Brain (organoid and tissue), 16 donors: ENCODE measurements at places on chromosomes 12 and 14.

- no peak for DNase-seq
Observed at GRCh38 chr12:108678104-108678730, 44.5 kb upstream of the SELPLG start.

DNA sequence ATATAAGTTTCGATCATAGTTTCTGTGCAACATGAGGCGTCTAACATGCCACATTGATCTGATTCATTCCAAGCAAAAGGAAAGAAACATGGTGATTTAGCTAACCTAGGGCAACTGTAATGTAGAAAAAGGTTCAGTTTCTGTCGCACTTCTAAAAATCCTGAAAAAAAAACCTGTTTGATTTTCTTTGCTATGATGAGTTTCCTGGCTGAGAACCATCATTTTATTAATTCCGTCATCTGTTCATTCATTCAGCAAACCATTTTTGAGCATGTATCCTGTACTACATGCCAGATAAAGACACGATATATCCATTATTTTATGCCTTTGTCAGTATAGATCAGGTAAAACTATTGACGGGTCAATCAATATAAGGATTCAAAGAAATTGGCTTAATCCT lies 932.6 kb downstream of the GALC start:
- no peak for DNase-seq

DNA sequence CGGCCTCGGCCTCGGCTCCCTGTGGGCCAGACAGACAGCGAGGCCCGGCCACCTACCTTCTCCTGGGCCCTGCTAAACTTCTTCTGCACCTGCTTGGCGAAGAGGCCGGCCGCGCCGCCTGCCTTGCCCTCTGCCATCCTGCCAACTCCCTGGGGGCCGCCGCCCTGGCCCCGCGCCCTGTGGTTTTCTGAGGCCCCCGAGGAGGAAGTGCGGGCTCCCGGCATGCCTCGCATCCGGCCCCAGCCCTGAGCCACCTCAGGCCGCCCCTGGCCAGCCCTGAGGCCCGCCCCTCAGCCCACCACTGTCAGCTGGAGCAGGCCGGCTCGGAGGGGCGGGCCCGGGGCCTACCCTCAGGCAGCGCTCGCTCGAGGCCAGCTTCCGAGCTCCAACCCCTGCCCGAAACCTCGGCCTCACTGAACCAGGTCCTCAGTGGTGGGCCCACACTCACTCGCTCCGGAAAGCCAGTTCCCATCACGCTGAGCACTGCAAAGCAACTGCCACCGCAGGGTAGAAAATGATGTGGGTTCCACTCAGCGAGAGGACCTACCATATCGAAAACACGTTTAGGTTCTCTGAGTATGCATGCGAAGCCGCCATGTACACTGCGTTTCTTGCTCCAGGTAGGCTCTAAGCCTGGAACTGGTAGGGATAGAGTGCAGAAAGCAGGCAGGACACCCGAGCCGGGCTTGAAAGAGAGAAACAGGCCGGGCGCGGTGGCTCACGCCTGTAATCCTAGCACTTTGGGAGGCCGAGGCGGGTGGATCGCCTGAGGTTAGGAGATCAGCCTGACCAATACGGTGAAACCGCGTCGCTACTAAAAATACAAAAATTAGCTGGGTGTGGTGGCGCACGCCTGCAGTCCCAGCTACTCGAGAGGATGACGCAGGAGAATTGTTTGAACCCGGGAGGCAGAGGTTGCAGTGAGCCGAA lies at the start of gene BIN2:
Gene BIN2, minus strand, starts transcription at position 209 of the 930 bp plus-strand sequence. Its CDS starts 72 bp downstream, at position 137.
- no peak for DNase-seq

DNA sequence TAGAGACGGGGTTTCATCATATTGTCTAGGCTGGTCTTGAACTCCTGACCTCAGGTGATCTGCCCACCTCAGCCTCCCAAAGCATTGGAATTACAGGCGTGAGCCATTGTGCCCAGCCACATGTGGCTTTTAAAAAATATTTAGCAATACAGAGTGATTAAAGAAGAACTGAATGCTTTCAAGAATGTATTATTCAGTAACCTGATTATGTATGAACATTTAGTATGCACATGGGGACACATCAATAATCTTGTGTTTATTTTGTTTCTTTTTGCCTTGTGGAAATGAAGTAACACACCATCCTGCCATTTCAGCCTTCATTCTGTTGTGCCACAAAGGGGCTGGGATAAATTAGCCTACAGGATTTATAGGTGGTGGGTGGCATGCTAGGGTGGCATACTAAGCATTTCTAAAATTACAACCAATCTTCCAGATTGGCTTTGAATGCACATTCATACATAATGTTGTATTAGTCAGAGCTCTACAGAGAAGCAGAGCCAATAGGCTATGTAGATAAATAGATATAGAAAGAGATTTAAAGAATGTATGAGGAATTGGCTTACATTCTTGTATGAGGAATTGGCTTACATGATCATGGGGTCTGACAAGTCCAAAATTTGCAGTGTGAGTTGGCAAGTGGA lies 25.5 kb upstream of the TXNRD1 start:
- no peak for DNase-seq

DNA sequence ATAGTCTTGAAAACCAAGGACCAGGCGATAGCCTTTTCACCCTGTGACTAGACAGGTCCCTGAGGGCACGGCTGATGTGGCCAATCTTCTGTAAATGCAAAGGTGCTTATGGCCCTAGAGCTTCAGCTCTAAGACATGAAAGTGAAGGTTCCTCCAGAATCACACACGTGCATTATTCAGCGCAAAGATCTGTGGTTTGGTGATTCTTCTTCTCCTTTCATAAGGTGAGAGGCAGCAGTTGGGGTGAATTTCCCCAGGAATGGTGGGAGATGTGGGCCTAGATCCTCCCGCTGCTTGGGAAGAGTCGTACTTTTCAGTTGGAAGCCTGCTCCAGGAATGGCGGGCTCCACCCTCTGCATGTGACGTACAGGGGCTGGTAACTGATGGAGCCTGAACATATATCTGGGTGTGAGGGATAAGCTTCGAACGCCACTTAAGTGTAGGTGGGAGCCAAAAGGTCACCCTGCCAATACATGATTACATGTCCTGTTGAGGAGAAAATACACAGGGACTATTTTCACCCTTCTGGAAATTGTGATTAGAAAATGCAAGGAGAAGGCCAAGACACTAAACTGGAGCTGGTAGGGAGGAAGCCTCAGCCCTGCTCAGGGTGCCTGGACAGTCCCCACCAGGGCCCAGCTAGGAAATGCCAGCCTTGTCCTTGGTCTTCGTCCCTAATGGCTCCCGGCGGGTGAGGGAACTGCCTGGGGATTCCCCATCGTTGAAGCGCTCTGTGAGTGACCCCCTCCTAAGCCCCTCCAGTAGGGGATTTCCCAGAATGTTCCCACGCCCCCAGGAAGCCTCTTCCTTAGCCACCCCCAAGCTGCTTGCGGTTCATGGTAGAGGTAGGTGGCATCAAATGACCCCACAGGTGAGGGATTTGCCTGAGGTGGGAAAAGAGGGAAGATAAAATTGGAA lies 17.6 kb downstream of the BATF start:
- DNase-seq = no peak

DNA sequence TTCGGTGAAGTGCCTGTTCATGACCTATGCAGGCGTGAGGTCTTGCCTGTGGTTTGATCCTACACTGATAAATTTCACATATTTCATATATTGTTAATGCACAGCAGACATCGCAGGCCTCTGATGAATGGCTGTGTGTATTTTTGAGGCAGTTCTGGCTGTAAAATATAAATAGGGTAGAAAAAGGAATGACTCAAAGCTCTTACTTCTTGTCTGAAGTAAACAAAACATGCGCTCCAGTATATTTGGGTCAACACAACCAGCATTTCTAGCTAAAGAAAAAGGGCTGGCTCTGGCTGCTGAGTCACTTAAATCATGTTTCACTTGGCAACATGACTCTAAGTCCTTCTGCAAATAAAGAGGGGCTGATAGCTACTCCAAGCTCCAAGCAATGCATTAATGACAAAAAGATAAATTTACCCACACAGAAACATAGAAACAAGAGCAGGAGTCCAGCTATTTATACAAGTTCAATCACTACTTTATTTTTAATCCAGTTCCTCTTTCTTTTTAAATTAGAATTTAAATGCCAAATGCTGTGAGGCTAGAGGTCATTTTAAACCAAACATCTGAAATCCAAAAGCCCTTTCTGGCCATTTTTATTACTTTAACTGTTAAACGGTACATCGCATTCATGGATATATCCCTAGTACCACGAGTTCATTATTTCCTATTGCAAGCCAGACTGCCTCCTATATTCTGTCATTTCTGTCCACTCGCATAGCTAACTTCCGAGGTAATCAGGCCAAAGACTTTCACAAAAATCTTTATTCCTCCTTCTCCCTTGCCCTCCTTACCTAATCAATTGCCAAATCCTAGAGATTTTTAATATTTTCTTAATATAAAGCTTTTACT lies 54.3 kb upstream of the TMCC3 start:
- DNase-seq = peak; percentile 30

GRCh38 chr12:54383041-54383609 lies 1.4 kb downstream of the ZNF385A start:
- no peak for DNase-seq

GRCh38 chr14:89486505-89486904 lies 69.5 kb upstream of the FOXN3 start:
- no peak for DNase-seq

DNA sequence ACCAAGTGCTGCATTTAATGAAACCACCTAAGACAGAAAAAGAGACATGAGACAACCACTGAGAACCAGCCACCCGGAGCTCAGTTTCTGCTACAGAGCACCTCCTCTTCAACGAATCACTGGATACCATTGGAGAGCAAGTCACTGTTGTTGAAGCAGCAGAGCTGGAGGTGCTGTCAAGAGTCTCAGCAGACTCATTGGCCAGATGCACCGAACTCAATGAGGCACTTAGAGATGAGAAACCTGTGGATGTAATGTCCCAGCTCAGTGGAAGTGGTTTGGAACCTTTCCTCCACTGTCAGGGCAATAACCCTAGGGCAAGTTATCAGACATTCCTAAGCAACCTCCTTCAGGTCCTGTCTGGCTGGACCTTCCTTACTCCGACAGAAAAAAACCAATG lies 13.1 kb downstream of the NPC2 start:
- no peak for DNase-seq

GRCh38 chr14:104638190-104638589 lies 33.6 kb upstream of the TMEM179 start:
- DNase-seq = no peak

DNA sequence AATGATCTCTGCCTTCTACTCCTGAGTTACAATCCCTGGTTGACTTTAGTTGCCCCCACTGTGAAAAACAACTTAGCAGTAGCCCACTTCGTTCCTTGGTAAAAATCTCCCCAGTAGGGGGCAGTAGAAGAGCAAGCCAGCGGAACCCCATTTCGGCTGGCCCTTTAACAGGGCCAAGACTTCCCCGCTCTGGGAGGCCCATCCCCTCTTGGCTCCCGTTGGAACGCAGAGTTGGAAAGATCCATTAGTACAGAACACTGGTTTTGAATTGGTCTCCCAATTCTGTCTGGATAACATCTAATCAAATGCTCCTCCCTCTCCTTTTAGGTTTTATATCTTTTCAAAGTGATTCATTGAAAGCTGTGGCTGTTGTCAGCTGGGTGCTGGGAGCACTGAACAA lies 1133.3 kb downstream of the BCL11B start:
- DNase-seq = no peak

GRCh38 chr12:130026608-130027176 lies 122.9 kb upstream of the TMEM132D start:
- DNase-seq = peak; percentile 79

DNA sequence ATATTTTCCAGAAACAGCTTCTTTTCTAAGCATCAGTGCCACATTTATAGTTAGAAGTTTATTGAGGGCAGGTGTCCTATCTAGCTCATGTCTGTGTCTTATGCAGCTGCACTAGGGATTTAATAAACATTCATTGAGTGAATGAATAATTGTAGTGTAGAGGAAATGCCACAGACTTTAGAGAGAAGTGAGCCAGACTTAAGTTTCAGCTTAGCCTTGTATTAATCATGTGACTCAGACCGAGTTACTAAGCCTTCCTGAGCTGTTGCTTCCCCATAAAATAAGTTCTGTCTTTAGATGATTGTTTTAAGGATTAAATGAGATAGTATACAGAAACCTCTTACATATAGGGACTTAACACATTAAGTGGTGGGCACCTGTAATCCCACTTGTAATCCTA lies 236.1 kb upstream of the DDHD1 start:
- no peak for DNase-seq

DNA sequence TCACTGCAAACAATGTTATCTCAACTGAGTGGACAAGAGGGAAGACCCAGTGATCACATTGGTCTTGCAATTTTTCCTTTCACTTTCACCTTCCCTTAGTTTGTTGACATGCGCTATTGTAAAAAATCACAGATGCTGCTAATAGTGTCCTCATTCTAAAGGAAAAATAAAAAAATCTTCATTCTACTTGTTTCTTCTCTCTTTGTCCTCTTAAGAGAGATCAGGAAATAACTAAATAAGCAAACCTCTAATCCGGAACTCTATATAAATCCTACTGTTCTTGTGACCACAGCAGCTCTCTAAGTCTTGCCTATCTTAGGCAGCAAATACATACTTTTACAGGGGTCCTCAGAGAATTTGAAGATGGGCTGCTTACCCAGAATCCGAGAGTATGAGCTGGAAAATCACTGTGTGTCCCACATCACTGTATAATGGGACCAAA lies 257.7 kb downstream of the NAV3 start:
- no peak for DNase-seq

DNA sequence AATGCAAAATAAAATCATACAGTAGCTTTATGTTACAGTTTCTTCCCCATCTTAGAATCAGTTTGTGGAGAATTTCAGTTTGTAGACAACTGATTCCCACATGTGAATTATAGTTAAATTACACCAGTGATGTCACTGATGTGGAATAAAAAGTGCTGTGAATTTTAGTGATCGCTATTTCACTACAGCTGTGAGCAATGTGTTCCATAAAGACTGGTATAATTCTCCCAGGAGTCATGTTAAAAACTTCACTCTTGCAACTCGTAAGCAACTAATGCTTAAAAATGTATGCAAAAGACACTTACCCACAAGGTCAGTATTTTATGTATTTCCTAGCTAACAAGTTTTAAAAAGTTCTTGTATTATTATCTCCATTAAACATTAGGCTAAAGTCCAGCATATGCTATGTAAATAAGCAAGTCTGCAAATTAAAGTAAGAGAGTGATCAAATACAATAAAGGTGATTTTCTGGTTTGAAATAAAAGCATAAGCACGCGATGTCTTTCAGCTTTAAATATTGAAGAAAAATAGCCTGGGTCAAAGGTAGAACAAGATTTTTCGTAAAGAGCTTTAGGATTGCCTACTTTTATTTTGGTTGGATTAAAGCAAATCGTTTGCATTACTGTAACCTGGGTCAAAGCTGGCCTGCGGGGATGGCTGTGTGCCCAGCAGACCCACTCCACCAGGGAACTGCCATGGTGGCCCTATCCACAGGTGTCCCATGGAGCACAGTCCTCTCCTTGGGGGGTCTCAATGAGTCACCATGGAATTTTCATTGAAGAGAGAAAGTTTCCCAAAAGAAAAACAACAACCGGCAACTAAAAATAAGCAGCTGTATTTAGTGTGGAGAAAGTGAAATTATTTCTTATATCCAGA lies 12.7 kb upstream of the LRIG3 start:
- no peak for DNase-seq
